ENCODE measurements at places on chromosomes 2 and 18.

DNA sequence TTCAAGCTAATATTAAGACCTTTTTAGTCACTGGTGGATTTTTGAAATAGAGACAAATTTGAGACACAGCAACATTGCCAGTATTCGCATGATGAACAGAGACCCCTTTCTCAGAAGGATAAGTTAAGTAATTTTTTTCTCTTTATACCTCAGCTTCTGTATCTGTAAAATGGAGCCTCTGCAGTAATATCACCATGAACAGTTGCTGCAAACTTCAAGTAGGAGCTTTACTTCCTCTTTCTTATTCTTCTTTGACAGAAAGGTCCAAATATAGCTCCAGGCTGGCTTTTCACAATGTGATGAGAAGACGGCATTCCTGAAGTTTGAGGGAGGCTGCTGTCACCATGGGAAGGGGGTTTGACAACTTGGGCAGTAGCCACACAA is 158.7 kb downstream of the TDRD15 start:
- no peak for DNase-seq

DNA sequence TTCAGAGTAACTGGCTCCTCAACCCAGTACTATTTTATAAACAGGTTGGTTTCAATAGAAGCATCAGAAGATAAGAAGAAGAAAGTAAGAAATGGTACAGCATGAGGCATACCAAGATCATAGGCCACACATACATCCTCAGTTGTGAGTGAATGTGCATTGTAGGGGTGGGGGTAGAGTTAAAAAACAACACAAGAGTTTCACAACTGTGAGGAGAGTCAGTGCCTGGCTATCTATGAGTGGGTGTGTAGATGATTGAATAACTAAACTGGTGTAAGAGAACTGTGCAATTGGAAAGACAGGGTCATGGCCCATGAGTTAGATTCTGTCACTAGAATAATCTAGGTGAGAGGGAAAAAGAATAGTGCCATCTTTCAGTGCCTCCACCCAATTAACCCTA is 748.2 kb upstream of the ACVR2A start:
- no peak for DNase-seq

DNA sequence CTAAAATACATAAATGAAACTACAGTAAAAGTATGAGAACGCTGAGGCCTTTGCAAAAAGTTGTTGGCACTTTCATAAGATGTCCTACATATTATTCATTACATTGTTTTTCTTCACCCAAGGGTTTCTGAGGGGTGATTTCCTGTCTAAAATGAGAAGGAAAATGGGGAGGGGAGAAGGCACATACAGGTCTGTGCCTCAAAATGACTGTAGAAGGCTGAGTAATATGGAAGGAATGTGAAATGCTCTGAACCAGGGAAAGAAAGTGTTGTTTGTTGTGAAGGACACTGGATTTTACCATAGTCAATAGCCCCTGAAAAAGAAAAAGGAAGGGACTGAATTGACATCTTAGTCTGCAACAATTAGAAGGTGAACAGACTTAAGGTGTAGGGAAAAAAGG is 99.5 kb upstream of the RNF152 start:
- no peak for DNase-seq

GRCh38 chr2:109456776-109457175 is 157.0 kb downstream of the SEPTIN10 start:
- no peak for DNase-seq

GRCh38 chr2:234258562-234259141 is 208.2 kb downstream of the SPP2 start:
- no peak for DNase-seq

DNA sequence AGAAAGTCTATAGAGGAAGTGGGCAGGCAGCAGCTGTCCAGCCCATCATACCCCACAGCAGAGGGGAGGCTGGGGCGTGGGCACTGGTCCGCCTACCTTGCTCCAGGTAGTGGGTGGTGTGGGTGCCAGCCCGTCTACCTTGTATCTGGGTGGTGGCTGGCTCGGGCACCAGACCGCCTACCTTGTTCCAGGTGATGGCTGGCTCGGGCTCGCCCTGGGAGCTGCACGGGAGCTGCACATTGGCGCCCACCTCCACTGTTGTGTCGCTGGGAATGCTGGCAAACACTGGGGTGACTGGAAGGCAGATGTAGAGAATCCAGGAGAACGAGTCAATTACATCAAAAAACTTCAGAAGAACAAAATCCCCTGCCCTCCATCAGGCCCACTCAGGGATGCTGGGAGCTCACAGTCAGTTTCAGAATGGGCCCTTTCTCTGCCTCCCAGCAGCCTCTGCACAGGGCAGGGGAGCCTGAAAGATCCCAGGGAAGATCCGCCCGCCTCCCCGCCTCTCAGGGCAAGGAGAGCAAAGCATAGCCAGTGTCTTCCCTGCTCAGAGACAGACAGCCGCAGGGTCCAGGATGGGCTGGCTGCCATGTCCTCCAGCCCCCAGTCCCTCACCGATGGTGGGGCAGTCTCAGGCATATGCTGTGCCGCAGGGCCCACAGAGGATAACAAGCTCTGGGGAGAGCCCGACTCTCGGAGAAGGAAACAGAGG is 82.3 kb downstream of the PXDN start:
- DNase-seq, result no peak

- no peak for DNase-seq
These were observed 618.6 kb downstream of the ZEB2 start for GRCh38 chr2:143901185-143901842.

GRCh38 chr2:28461056-28461455 is 34.8 kb upstream of the PLB1 start:
- DNase-seq, result no peak

DNA sequence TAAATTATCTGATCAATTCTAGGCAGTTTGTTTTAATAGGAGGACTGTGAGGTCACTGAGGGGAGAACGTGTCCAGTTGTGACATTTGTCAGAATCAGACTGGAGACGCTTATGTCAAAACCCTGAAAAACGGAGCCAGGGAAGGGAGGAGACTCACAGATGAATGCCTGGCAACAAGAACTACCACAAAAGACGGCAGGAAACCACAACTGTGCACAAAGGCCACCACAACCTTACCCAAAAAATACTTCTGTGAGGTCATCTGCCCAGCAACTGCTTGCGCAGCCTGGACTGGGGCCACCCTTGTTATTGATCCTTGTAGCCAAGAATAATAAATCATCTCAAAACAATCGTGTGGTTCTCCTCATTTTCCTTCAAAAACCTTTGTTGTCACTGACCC is 173.0 kb upstream of the ALKAL2 start:
- no peak for DNase-seq

- DNase-seq, result peak; percentile 91
These were observed at the start of gene ASXL3 for GRCh38 chr18:33577685-33578517. Gene ASXL3, plus strand, starts transcription at chr18:33578219. Its CDS starts 413 bp downstream, at chr18:33578632.

GRCh38 chr2:177727577-177728398 is 335.2 kb downstream of the AGPS start:
- no peak for DNase-seq

GRCh38 chr2:135265960-135266490 is 213.9 kb downstream of the RAB3GAP1 start:
- no peak for DNase-seq

- no peak for DNase-seq
These were observed 66.1 kb downstream of the NAPG start for GRCh38 chr18:10591896-10592295.

GRCh38 chr2:186518945-186519344 is 32.9 kb downstream of the ZC3H15 start:
- DNase-seq, result peak; percentile 49

DNA sequence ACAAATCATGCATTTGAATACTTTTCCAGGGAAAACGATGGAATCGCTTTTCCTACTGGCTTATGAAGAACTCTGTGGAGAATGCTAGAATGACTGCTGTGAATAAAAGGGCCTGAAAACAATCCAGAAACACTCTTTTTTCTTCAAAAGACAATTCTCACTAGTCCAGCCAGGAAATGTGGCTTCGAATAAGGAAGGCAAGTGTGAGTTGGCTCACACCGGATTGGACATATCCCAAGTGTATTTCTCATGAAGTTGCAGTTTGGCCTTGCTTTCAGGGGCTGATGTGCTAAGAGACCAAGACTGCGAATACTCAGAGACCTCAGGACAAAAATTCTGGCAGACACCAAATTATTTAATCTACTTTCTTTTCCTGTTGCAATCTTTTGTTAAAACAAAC is 54.1 kb downstream of the FIGN start:
- no peak for DNase-seq

GRCh38 chr2:98857001-98857400 is 79.0 kb downstream of the CRACDL start:
- no peak for DNase-seq

- DNase-seq, result no peak
These were observed 13.7 kb downstream of the SESTD1 start for GRCh38 chr2:179250848-179251504.

DNA sequence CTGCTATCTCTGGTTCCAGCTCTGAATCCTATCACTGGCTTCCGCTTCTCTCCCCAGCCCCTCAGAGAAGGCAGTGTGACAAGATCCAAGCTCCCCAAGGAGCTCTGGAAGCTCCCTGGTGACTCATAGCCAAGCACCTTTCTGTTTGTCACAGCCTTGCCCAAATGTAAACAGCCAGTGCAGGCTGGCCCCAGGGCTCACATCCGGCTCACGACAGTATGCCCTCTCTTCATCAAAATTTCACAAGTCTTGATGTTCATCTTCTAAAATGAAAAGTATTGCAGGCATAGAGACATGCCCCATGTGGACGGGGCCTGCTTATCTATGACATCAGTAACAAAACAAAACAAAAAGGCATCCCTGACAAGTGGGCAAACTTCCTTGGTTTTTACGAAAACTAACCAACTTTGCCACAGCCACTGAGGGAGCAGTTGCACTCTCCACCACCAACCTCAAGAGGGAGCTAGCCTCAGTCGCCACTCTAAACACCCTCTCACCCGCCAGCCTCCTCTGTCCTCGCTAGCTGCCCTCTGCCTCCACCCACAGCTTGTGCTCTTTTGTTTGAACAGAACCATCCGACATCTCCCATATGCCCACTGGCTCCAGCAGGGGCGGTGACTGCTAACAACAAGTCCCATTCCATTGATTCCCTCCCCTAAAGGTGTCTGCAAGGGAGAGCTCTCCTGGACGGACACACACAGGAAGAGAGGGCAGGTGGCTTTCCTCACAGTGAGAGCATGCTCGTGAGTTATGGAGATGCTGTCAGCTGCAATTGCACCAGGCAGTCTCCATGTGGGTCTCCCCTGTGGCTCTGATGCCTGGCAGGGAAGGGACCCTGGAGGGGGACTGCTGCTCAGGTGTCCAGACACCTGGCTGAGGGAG is 71.0 kb upstream of the DAPL1 start:
- DNase-seq, result no peak

GRCh38 chr2:180991820-180992219 is 11.4 kb downstream of the UBE2E3 start:
- no peak for DNase-seq

GRCh38 chr2:134290358-134290757 is 36.5 kb downstream of the MGAT5 start:
- DNase-seq, result no peak

GRCh38 chr2:241558532-241559322 is at the start of gene BOK:
Gene BOK, plus strand, starts transcription at chr2:241558745. Its CDS starts 739 bp downstream, at chr2:241559484.
- peak; percentile 79 for DNase-seq

GRCh38 chr2:27175330-27175729 is 26.5 kb downstream of the TCF23 start:
- no peak for DNase-seq

GRCh38 chr18:49446481-49446880 is 14.0 kb downstream of the DYM start:
- DNase-seq, result no peak

DNA sequence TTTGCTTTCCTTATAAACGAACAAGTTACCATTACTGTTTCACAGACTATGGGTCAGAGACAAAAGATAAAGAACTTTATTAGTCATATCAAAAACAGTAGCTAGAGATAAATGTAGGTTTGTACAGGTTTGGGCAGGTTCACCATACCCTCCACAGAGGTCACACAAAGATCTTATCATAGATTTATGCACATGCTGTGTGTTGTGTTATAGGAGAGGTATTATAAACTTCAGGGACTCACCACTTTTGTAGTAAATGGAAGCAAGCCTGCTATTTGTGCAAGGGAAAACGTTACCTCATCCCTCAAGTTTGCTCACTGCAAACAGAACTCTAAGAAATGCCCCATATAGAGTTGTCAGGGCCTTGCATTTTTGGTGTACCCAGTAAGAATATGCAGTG is 584.5 kb upstream of the LRRTM1 start:
- DNase-seq, result no peak

DNA sequence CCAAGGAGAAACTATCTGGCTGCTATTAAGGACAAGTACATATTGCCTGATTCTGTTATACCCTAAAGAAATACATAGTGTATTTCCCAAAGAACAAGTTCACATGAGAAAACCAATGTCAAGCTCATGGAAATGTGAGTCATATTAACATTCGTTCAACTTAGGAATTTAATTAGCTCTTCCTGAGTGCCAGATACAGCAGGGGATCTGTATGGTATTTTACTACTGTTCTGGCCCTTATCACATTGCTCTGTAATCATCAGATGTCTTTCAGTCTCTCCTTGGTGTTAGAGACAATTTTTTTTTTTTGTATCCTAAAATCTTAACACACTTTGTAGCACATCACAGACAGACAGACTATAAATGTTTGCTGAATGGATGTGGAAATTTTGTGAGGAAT is 395.0 kb upstream of the CRIM1 start:
- DNase-seq, result no peak

DNA sequence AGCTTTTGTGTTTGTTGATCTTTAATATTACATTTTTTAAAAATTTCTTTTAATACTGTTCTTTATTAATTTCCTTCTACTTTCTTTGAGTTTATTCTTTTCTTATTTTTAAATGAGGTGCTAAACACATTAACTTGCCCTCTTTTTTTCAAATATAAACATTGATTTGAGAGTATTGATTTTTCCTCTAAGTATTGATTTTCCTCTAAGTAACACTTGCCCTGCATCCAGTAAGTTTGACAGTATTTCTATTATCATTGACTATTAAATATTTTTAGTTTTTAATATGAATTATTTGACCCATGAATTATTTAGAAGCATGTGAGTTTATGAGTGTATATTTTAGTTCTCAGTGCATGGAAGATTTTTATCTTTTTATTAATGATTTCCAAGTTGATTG is 337.0 kb upstream of the RAB12 start:
- DNase-seq, result peak; percentile 9

DNA sequence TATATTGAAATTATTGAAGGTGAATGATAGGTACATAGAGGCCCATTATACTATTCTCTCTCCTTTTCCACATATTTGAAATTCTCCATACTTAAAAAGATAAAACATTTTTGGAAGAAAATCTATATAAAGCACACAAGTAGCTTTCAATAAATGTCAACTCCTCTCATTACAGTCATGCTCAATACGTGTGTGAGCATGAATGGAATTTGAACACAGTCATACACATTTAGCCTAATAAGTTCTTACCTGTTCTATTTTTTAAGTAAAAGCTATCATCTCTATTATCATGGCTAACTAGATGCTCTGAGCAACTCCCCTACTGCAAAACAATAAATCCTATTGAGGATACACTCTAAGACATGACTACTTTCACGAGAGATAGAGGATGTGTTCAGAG is 41.9 kb upstream of the SPATS2L start:
- no peak for DNase-seq

GRCh38 chr2:127641846-127642507 is 4.0 kb upstream of the GPR17 start:
- DNase-seq, result no peak
